Activated naive CD4-positive, alpha-beta T cell (primary cell): ENCODE measurements at places on chromosomes 7 and 10.

DNA sequence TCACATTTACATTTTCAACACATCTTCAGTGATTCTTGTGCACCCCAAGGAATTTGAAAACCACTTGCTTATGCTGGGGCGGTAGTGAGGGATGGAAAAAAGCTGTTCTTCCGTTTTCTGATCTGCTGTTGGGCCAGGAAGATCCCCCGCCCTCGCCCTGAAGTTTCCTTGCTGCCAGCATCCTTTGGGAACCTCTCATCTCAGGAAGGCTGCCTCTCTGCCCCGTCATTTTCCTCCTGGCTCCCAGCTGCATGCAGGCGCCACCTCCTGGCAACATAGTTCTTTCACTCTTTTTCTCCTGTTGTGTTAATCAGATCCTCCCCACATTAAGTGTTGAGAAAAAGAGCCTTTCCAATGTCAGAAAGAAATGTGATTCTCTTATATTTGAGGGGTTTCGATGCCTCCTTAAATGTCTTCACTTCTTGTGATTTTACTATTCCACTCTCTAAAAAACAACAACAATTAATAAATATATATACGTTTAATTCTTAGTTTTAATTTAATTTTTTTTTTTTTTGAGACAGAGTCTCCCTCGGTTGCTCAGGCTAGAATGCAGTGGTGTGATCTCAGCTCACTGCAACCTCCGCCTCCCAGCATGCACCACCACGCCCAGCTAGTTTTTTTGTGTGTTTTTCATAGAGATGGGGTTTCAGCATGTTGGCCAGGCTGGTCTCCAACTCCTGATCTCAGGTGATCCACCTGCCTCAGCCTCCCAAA, 122.9 kb downstream of the RALA start:
- DNase-seq = peak; percentile 21

- no peak for DNase-seq
Observed at GRCh38 chr10:47206449-47207280, 93.3 kb upstream of the GDF10 start.

DNA sequence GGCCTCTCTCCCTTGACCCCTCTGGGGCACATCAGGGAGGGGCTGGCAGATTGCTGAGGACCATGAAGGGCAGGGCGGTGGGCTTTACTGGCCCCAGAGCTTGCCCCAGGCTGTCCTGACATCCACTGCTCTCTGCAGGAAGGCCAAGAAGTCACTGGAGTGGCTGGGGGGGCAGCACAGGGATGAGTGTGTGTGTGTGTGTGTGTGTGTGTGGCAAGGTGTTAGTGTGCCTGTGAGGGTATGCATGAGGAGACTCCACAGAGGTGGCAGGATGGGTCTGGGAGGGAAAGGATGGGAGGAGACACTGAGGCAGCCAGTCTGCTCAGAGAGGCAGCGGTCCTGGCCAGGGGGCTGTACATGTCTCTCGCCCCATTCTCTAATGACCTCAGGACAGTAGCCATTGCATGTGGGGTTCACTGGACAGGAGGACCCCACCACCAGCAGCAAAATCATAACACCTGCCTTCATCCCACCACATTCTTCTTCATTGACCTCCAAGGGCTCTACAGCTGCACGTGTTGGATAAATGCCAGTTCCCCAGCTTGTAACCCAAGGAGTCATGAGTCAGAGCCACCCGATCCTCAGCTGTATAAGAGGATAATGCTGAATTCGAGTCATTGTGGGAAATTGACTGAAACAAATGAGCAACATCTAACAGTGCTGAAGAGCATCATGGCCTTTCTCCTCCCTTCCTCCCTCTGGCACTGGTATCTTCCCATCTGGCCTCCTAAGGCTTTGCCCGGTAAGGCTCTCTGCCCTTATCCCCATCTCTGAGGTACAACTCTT, 720.5 kb downstream of the GRID1 start:
- DNase-seq = no peak

DNA sequence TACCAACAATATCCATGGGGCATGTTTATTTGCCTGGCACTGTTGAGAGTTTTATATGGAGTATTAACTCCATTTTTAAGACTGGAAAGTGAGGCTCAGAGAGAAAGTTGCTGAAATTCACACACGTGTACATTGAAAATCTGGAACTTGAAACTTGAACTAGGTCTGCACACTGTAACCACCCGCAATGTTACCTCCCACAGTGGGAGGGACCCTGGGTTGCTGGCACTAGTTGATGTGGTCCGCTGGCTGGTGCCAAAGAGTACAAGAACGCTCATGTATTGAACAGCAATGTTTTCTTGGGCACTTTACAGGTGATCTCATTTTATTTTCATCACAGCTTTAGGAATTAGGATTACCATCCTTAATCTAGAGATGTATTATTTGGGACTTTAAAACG, 253.2 kb downstream of the INHBA start:
- DNase-seq = no peak

DNA sequence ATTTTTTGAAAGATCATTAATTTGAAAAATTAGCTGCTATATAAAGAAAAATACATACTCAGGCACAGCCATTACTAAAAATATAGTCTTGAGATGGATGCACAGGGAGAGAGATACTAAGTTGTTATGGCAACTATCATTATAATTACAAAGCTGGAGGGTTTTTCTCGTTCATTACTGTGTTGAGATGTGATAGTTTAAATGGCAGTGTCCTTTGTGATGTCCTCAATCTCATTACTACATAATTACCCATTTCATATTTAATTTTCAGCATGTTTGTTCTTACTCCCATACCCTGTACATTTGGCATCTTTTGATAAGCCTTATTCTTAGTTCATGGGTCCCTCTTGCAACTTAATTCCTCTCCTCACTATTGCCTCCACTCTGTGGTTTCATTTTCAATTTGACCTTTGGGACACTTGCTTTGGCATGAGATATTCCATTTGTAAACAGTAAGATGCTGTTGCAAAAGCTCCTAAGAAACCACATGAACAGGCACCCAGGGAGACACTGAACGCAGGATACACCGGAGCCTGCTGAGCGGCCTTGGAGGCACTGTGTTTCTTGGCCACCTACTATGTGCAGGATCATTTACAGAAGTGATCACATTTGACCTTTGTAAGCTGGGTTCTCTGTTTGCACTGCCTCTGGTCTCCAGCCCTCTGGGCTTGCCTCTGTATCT, 4.8 kb upstream of the CPXM2 start:
- DNase-seq = no peak

GRCh38 chr10:132574783-132575319, 37.3 kb downstream of the INPP5A start:
- DNase-seq = no peak

DNA sequence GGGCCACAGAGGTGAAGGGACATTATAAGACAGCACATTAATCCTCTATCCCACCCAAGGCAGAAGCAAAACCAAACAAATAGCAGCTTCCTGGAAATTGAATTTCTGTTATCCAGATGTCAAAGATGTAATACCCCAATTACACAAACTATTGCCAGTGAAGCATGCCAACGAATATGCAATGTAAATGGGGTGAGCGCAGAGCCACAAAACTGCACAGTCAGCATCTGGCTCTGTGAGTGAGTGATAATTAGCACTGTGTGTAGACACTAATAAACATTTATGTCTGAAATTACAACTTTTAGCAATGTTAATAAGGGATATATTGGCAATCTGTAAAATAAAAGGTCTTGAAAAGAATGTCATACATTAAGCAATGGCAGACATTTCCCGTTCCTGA, 3.2 kb downstream of the BEND7 start:
- no peak for DNase-seq

DNA sequence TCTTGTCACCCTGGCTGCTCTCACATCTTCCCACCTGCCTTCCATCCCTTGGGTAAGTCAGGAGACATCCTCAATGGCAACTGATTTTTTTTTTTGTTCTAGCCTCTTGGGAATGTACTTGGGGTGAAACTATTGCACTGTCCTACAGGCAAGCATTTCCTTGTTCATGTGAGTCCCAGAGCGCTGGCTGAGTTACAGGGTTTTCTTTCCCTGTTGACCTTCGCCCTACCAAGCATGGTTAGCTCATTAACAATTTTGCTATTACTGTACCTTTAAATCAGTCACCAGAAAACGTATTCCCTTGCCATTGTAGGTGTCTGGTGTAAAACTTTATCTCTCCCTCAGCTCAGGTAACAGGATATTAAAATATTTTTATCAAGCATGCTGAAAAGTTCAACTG, 98.9 kb downstream of the PRLHR start:
- no peak for DNase-seq

DNA sequence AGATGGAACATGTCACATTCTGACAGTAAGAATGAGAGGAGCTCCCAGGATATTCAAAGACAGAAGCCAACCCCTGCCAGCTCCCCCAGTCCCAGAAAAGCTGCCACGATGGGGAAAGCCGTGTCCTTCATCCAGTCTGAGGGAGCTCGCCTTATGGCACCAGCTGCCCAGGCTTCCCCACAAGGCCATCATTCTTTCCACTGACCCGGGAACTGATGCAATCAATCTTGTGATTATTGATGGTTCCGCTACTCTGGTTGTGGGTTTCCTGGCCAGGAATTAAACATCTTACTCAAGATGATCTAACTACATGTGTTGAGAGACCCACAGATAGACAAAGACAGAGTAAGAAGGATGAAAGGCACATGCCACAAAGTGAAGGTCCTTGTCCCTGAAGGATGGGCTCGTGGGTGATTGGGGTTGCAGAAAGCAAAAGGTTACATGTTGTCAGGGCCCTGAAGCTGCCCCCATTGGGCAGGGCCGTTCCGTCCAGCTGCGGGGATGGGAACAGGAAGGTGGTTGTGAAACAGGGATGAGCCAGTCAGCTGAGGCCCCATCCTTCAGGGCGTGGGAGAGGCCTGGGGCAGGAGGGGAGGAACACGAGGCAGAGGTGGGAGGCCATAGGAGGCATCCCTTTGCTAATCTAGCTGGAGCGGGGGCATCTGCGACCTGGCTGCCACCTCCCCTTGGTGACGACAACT, 127.6 kb downstream of the OAT start:
- no peak for DNase-seq
